ENCODE measurements at places on chromosomes 2 and 18. TPM values are rescaled to one million over a fixed set of nuclear protein-coding genes. Genes with fewer than 3 reads are reported as not detected.

The SLC4A3 gene
- total RNA-seq, result 2.5 TPM

The KATNAL2 gene
- total RNA-seq, result 6.3 TPM

The ZNF385B gene
- total RNA-seq, result 0.89 TPM

The IL36RN gene
- total RNA-seq, result 10.9 TPM

DNA sequence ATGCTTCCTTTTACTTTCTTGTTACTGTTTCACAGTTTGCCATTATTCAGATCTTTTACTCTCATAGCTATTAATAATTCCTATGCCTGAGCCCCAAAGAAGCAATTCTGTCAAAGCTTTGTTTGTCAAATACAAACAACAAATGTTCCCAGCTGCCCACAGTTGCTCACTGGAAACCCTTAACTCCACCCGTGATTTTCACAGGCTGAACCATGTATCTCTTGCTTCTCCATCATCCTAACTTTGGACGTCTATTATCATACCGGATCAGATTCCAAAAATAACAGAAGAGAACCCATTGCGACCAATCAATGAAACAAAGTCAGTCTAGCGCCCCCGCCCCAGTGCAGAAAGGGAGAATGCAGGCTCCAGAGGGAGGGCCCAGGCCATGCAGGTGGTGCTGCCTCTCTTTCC lies 24.2 kb downstream of the COLEC12 start:
- DNase-seq, result no peak

DNA sequence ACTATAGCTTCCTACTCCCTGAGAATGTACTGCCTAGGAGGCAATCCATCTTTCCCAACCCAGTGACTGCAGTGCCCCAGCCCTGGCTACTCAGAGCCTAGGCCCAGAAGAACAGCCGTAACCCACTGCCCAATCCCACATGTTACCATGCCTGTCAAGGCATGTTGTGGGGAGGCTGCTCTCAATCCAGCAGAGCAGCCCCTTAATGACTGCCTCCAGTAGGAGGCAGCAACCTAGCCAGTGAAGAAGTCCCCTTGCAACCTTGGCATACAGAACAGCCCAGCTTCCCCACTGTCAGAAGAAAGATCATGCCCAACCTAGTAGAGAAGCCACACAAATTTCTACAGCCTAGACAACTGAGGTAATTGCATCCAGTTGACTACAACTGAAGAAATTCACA lies 44.2 kb upstream of the CDH7 start:
- no peak for DNase-seq

- no peak for DNase-seq
These were observed 9.4 kb downstream of the COLEC11 start for GRCh38 chr2:3604207-3604877.

DNA sequence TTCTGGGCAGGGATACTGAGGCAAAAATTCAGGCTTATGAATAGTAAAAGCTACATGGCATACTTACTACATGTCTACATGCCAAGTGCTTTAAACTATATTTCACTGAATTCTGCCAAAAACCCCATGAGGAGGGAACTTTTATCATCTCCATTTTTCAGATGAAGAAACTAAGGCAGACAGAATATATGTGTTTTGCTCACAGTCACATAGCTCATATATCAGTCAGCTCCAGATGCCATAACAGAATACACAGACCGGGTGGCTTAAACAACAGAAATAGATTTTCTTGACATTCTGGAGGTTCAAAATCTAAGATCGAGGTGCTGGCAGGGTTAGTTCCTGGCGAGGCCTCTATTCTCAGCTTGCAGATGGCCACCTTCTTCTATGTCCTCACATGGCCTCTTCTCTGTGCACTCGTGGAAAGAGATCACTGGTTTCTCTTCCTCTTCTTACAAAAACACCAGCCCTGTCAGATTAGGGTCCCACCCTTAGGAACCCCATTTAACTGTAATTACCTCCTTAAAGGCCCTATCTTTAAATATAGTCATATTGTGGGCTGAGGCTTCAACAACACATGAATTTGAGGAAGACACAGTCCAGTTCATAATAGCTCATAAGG lies 27.1 kb upstream of the CREB1 start:
- no peak for DNase-seq

- DNase-seq, result no peak
These were observed 242.5 kb downstream of the AFF3 start for GRCh38 chr2:99899882-99900281.

DNA sequence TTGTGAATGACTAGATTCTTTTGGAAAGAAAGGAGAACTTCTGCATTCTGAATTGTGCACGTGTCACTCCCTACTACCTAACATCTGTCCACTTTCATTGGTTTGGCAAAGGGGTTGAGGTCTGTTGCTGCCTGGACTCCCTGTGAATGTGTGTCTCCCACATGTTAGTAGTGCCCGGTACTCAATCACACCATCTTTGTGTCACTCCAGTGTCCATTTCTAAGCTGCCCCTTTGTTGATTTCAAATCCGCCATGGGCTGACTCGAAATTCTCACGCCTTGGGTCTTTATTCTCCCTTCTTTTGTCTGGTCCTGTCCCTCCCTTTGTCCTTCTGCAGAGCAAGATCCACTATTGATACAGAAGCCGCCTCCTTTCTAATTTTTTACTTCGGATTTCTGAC lies 7.5 kb downstream of the DPYSL5 start:
- no peak for DNase-seq

GRCh38 chr2:233981574-233982420 lies 64.6 kb downstream of the TRPM8 start:
- DNase-seq, result no peak

DNA sequence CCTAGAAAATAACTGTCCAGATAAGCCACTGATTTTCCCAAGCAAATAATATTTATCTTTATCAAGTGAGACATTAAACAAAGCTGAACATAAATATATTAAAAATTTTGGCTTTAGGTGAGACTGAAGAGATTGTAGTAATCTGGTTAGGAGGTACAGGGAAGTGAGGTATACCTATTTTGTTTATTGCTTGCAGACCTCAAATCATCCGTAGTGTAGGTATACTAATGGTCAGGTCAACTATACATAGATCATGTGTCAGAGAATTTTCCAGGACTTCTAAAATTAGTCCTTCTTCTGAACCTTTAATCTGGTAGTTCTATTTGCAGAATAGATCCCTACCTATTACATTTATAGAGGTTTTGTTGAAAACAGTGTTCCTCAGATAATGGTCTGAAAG lies 41.5 kb downstream of the SP140 start:
- DNase-seq, result no peak

DNA sequence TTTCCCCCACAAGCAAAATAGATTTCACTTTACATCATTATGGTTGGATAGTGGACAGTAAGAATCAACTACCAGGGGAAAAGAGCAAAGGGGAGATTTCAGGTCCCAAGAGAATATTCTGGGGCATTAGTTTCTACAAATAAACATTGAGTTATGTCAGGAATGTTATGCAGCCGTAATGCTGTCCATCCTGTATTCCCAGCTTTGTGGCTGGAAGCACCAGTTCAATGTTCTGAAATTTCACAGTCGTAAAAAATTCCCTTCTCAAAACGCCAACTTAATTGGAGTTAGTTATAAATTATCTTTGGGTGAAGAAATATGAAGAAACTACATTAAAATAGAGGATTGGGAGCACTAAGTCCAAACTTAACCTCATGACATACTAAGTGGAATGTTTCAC lies 141.5 kb upstream of the FIGN start:
- DNase-seq, result no peak

DNA sequence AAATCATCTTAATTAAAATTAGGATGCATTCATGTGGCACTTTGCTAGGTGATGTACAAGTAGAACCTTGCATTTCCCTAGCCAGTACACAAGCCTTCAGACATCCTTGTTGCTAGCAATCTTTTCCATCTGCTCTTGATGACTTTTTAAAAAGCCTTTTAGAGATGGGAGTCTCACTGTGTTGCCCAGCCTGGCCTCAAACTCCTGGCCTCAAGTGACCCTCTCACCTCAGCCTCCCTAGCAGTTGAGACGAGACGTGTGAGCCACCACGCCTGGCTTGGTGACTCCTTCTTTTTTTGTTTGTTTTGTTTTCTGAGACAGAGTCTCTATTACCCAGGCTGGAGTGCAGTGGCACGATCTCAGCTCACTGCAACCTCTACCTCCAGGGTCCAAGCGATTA lies 1.7 kb upstream of the CCDC88A start:
- no peak for DNase-seq

DNA sequence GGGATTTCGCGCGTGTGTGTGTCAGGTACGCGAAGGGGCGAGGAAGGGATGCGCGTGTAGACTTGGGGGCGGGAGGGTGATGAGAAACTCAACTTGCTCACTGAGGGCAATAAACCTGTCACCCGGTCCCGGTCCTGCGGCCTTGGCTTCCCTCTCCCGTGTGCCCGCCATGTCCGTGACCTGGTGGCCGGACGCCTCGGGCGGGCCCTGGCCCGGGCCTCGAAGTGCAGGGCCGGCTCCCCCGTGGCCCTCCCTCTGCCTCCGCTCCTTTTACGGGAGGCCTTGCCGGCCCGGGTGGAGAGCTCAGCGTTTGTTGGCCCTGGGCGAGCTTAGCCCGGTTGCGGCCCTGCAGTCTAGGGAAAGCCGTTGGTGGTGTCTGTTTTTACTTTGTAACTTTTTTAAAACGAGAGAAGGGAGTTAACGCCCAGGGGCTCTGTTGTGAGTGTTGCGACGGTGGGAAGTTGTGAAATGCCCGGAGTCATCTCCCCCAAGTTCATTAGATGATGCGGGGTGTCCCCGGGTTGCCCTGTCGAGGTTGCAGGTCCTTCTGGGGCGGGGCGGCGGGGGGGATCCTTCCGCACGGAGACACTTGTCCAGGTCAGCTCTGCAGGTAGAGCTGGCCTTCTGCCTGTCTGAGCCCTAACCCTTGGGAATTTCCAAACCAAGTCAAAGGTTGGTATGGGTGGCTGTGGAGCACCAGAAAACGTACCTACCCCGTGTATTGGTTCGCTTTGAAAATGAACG lies 883 bp downstream of the SMCHD1 start:
- DNase-seq, result no peak

DNA sequence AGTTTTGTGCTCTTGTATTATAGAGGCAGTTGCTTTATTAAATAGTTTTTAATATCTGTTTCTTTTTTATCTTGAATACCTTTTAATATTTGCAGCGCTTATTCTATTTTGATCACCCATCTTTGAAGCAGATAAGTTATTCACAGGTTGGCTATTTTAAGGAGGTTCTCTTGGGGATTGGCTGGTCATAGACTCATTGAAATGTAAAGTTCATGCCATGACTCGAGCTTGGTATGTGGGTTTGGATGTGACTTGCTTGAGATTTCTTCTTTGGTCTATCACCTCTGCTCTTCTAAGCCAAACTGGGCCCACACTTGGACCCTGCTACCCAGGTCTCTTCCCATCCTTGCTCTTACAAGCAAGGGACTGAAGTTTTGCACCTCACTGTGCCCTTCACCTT lies 33.6 kb downstream of the FARP2 start:
- no peak for DNase-seq

- DNase-seq, result no peak
These were observed 4.1 kb downstream of the MYCN start for GRCh38 chr2:15944325-15945017.

GRCh38 chr18:48099481-48100164 lies 169.2 kb upstream of the SMAD2 start:
- DNase-seq, result no peak

DNA sequence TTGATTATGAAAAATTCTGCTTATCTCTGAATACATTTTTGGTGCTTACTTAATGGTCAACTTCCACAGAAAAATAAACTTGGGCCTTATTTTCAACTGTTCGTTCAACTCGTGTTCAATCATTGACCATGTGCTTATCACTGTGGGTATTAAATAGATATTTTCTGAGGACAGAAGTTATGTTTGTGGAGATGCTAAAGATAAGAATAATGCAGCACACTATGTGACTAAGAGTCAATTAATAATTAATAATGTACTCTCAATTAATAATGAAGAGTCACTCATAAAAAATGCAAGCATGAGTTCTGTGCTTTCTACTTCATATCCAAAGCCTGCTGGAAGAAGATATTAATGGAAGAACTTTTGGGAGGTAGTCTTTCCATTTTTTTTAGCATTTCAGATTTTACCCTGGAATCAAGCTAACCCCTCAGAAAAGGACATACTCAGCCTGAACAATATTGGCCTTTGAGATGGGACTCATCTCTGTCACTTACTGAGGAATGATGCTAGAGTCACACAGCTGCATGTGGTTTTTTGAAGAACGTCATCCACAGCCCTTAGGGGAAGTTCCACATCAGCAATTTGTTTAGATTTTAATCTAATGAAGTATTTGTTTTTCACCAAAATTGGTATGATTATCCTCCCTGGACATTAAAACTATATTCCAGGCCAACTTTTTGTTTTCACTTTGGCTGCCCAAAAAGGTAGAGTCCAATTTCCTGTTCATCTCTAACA lies 191.9 kb upstream of the CRIM1 start:
- DNase-seq, result no peak

DNA sequence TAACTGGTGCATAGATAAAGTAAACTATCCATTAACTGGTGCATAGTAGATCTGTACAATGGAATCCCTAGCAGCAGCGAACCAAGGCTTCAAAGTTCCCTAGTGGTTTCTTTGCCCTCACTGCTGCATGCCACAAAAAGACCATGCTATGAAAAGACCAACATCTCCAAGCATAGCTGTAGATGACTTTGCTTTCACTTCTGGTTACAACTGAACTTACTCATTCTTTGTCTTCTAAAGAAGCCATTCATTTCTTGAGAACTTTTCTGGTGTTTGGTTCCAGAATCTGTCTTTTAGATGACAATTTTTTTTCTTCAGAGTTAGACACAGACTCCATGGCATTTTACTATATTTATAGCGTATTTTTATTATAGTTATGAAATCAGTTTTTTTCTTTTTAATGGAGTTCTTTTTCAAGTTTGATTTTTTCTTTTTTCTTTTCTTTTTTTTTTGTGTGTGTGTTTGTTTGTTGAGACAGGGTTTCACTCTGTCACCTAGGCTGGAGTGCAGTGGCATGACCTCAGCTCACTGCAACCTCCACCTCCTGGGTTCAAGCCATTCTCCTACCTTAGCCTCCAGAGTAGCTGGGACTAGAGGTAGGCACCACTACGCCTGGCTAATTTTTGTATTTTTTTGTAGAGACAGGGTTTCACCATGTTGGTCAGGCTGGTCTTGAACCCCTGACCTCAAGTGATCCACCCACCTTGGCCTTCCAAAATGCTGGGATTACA lies 63.6 kb downstream of the SLC35F5 start:
- no peak for DNase-seq

GRCh38 chr2:96798733-96799622 lies 17.1 kb upstream of the CNNM3 start:
- no peak for DNase-seq

GRCh38 chr2:68214381-68214780 lies 38.0 kb downstream of the PPP3R1 start:
- DNase-seq, result no peak

DNA sequence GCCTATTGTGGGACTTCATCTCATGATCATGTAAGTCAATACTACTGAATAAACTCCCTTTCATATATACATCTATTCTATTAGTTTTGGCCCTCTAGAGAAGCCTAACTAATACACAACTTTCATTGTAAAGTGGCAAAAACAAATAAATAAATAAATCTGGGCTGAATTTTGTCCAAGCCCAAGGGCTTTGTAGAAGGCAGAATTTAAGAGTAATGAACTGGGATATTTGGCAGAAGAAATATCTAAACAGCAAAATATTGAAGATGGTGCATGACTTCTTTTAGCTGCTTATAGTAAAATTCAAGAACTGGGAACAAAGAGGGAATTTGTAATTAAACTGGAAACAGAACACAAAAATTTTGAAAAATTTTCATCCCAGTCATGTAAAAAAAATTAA lies 246.7 kb upstream of the GULP1 start:
- no peak for DNase-seq

- no peak for DNase-seq
These were observed 151.9 kb downstream of the FHOD3 start for GRCh38 chr18:36449451-36449850.

Data from skin of body (tissue), 3 donors.